ENCODE measurements at places on chromosomes 1 and 21. TPM values are rescaled to one million over a fixed set of nuclear protein-coding genes. Genes with fewer than 3 reads are reported as not detected.

- no peak for DNase-seq
Measured at GRCh38 chr1:240294566-240294965, 202.9 kb downstream of the FMN2 start.

- DNase-seq = no peak
Measured at GRCh38 chr1:86972262-86972661, 57.8 kb downstream of the HS2ST1 start.

- peak; percentile 94 for DNase-seq
Measured at GRCh38 chr1:167663002-167663772, 33.2 kb downstream of the RCSD1 start.

Gene CACHD1
- total RNA-seq = 2.1 TPM

Gene SERTAD4
- total RNA-seq = 4.2 TPM

Gene NUP210L
- total RNA-seq = not detected

Gene FGR
- total RNA-seq = 0.17 TPM

Gene USP21
- total RNA-seq = 10.1 TPM

Measured in M059J (cell line).